ENCODE measurements at places on chromosomes 2 and 18.

GRCh38 chr2:119480718-119481142, 43.6 kb downstream of the SCTR start:
- DNase-seq, result no peak

DNA sequence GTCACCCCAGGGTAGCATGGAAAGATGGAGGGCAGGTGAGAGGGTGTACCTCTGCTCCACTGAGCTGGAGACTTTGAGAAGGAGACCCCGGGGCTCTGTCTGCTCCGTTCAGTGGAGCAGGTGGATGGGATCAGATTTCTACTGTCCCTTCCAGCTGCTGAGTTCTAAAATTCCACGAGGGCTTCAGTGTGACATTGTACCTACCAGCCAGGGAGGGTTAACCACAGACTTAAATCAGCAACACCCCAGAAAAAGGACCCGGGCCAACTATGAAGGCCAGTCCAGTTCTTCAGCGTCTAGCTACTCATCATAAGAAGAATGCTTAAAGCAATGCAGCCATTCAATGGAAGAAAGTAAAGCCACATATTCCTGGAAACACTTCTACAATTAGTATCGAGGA, 23.8 kb downstream of the STAT1 start:
- no peak for DNase-seq

DNA sequence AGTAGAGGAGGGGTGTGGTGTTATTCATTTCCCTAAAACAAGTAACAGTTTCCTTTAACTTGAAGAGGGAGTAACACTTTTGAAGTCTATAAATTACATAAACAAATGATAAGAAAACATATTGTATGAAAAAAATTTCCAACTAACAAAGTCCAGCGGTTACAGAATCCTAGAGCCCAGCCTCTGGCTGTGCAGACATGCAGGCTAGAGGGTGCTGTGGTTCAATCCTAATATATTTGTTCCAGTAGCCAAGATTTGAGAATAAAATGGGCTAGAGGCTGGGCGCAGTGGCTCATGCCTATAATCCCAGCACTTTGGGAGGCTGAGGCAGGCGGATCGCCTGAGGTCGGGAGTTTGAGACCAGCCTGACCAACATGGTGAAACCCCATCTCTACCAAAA, 56.9 kb downstream of the WDR75 start:
- no peak for DNase-seq

DNA sequence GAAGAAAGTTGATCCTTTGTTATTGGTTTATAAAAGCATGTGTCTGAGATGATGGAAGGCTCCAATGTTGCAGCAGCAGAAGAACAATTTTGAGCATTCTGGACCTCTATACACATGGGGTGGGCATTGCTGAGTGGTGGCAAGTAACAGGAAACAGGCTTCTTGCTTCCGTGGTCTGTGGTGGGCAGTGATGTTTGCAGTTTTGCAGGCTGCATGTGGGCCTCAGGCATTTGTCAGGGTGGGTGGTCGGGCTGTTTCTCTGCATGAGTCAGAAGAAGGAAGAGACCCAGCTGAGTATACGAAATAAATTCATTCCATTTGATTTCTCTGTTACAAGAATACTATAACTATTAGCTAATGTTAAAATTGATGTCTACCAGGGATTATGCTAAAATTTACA, 239.5 kb upstream of the COL3A1 start:
- no peak for DNase-seq

DNA sequence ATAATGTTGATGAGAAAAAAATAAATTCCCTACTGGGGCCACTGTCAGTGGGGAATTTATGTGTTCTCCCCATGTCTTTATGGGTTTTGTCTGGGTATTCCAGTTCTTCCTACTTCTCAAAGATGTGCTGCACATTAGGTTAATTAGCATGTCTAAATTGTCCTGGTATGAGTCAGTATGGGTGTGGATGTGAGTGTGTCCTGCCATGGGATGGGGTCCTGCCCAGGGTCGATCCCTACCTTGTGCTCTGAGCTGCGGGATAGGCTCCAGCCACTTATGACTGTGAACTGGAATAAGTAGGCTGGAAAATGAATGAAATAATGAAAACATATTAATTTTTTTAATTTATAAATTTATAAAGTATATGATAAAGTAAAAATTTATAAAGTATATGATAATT, 167.5 kb downstream of the UBR3 start:
- DNase-seq, result no peak

- DNase-seq, result no peak
These were observed 643 bp downstream of the RMC1 start for GRCh38 chr18:23503963-23504344.

DNA sequence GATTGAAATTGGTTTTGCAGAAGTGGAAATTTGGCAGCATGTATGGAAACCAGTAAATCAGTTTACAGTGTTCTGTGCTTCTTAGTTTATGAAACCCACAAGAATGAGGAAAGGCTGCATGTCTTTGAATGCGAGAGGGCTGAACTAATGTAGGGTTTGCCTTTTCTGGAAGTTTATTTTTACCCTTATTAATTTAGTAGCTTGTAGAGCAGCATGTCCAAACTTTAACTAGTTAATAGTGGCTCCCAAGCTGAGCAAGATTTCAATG, 50.4 kb downstream of the LDLRAD4 start:
- DNase-seq, result no peak

- DNase-seq, result no peak
These were observed 7.4 kb downstream of the SOCS6 start for GRCh38 chr18:70296289-70296688.

- DNase-seq, result no peak
These were observed 36.5 kb upstream of the ZFP36L2 start for GRCh38 chr2:43262951-43263350.

DNA sequence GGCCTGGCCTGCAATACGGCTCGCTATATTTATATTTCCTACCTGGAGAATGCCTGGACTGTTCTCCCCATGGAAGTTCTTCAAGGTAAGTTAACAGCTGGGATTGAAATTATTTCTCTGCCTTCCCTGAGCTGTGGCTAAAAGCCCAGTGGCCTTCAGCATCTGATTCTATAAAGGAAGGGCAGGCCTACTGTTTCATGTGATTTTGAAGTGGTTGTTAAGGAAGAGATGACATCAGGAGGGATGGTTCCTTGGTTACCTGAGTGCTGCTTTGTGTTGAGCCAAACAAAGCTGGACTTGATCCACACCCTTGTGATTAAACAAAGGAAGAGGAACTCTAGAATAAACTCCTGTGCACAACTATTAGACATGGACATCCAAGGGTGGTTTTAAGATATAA, 61.6 kb downstream of the MFSD6 start:
- DNase-seq, result peak; percentile 86

GRCh38 chr2:189153619-189154018, 25.9 kb downstream of the COL5A2 start:
- DNase-seq, result no peak

DNA sequence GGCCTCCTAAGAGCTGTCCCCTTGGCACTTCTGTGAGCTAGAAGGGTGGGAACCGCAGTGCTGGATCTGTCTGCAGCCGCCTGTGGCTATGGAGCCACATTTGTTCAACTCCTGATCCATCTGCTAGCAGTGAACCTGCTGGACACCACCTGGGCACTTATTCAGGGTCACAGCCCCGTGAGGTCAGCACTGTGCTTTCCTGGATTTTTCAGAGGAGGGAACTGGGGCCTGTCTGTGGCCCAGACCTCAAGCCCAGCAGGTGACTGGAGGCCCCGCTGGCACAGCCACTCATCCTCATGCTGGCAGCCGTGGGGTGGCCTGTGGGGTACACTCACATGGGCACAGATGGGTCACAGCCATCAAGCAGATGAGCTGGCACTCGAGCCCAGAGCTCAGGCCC, 155.3 kb downstream of the TFCP2L1 start:
- DNase-seq, result no peak

DNA sequence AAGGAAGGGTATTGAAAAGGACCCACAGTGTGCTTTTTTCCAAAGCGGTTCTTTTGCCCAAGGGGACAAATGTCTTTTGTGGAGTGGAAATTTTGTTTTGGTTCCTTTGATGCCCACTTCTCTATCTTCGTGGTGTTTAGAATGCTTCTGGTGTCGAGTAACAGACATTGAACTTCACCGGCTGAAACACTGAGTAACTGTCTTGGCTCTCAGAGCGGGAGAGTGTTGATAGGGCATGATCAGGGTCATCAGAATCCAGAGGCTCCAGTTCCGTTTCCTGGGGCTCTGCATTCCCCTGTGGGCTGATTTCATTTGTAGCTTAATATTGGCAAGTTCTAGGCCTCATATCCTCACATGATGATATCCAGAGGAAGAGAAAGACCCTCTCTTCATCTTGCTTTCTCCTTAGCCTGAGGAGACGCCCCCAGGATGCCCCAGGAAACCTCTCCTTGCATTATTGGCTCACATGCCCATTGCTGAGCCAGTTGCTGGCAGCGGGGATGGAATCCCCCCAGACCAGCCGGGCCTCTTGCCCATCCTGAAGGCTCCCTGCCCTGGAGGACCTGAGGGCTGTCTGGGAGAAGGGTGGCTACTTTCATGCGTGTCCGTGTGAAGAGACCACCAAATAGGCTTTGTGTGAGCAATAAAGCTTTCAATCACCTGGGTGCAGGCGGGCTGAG, 27.9 kb upstream of the AGFG1 start:
- no peak for DNase-seq

- no peak for DNase-seq
These were observed 4.7 kb upstream of the IL1RL2 start for GRCh38 chr2:102181919-102182635.

- DNase-seq, result no peak
These were observed 33.0 kb downstream of the CYP26B1 start for GRCh38 chr2:72114693-72115051.

All from NCI-H774 (cell line).